NCI-H2029 (cell line): ENCODE measurements at places on chromosomes 7 and 10.

GRCh38 chr7:98357751-98358161, 43.1 kb downstream of the BAIAP2L1 start:
- no peak for DNase-seq

GRCh38 chr7:25885057-25885576, 266.9 kb upstream of the NFE2L3 start:
- no peak for DNase-seq

DNA sequence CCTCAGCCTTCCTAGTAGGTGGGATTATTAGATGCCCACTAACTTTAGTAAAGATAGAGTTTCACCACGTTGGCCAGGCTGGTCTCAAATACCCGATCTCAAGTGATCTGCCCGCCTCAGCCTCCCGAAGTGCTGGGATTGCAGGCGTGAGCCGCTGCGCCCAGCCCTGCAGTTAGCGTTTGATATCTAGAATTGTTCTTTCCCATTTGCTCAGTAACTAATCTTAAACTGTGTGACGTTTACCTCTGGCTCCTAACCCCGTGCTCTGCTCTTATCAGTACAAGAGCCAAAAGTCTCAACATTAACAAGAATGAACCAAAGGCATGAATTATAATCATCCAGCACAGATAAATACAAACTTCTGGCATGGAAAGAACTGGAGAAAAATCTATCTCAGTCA, 47.4 kb downstream of the IGF2BP3 start:
- no peak for DNase-seq

GRCh38 chr10:47295411-47295810, 4.6 kb upstream of the GDF10 start:
- DNase-seq: no peak

- DNase-seq: no peak
Observed at GRCh38 chr7:156402255-156402654, 238.3 kb upstream of the RNF32 start.

DNA sequence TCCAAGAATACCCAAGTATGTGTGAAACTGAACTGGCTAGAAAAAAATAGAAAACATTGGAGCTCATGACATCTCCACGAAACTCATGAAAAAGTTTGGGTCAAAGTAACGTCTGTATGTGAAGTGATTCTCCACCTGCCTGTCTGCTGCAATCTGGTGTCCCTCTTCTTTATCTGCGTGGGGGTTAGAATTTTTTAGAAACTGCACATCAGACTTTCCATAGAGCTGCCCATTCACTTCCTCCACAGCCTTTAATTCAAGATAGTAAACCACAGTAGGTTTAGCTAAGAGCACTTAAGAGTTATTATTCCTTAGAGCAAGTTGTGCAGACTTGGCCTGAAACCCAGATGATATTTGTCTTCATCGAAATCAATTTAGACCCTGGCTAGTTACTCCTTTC, 55.3 kb downstream of the SCIN start:
- no peak for DNase-seq

DNA sequence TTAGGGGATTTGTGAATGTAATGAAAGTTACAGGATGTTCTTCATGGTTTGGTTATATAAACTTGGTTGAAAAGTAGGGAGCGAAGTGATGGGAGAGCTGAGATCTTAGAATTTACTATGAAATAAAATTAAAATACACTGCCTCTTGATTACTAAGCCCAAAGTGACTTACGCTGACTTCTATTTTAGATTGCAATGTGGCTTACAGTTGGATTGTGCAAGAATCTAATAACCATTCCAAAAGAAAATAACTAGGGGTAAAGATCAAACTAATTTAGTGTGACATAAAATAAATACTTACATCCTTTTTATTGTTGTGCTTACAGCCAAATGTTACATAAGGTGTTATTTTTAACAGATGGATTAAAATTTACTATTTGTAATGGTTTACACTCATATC, 15.3 kb downstream of the WNT16 start:
- DNase-seq: no peak

- DNase-seq: no peak
Observed at GRCh38 chr7:107277331-107277730, 108.5 kb downstream of the HBP1 start.

DNA sequence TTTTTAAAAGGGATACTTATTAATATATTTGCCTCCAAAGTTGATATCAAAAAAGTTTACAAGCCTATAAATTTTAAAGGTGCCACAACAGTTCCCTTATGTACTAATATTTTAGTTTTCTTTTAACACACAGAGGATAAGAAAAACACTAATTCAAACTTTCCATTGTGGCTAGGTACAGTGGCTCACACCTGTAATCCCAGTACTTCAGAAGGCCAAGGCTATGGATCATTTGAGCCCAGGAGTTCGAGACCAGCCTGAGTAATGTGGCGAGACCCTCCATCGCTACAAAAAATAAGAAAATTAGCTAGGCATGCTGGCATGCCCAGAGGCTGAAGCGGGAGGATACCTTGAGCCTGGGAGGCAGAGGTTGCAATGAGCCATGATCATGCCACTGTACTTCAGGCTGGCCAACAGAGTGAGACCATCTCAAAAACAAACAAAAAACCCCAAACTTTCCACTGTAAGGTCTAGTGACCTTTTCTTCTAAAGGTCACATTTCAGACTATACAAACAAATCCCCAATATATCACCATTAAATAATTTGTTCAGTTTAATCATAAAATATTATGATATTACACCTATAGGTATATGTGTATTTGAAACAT, 107.5 kb downstream of the HBP1 start:
- no peak for DNase-seq

GRCh38 chr7:35761871-35762677, 38.8 kb upstream of the SEPTIN7 start:
- DNase-seq: no peak

DNA sequence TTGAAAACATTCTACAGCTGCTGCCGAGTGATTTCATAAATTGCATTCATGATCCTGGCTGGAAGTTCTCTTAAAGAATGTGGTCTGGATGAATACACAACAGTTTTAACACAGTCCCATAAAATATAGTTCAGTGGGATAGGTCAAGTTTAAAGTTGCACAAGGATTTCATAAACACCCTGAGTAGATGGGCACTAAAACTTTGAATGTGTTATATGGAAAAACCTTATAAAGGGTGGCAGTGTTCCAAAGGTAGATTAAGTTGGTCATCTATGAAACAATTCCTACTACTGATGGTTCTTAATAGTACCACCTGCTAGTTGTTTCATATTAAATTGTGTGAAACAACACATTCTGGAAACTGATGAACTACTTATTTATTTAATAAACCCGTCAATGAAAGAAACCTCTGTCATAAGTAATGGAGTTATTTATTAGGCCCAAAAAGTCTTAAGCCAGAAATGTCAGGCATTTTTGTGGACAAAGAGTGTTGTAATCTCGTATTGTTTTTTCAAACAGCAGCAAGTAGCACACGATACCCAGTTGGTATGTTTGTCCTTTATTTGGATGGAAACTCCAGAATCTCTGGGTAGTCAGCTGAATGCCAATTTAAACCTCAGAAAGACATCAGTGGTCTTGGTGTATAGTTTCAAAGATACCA, 14.3 kb upstream of the RPA3 start:
- DNase-seq: no peak

DNA sequence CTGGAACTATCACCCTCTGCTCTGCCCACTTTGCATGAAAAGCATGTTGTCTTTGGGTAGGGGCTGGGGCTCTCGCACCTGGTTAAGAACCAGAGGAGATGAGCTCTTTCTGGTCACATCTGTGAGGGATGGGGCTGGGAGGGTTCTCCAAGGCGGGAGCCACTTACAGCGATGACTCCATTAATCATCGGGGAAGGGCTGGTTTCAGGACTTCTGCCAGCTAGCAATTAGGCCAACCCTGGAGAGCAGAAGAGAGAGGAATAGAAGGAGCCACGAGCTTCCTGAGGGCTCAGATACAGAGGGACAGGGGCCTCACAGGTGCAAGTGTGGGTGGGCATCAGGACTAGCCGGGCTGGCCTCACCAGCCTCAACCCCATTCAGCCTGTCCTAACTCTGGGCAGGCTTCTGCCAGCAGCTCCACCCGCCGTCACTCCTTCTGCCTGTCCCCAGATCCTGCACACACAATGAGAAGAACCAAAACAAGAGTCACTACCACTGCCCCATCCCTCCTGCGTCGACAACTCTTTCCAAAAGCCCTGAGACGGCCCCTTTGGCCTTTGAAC, 8.4 kb downstream of the AQP1 start:
- DNase-seq: no peak

- no peak for DNase-seq
Observed at GRCh38 chr10:23363793-23364135, 19.2 kb upstream of the C10orf67 start.

DNA sequence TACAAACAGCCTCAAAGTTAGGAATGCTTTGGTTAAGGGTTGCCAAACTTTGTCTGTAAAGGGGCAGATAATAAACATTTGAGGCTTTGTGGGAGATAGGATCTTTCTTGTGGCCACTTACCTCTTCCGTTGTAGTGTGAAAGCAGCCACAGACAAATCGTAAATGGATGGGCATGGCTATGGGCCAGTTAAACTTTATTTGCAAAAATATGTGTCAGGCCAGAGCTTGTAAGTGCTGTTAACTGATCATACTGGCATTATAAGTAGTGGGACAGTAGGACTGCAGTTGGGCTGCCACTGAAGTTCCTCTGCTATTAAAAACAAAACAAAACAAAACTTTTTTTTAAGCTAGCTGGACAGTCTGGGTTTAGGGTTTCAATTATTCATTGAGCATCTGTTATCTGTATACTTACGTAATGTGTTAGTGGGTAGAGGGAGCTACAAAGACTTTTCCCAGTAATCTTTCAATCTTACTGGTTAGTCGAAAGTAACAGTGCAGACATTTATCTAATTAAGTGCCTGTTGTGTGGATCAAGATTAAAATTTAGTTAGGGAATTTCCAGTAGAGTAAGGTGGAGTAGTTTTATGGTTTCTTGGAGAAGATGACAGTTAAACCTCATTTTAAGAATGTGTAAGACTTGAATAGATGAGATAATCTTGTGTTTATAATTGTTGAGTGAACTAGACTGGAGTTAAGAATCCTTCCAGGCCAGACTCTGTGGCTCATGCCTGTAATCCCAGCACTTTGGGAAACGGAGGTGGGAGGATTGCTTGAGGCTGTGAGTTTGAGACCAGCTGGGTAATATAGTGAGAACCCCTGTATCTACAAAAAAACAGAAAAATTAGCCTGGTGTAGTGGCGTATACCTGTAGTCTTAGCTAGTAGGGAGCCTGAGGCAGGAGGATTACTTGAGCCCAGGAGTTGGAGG, 100.1 kb downstream of the BTRC start:
- no peak for DNase-seq

DNA sequence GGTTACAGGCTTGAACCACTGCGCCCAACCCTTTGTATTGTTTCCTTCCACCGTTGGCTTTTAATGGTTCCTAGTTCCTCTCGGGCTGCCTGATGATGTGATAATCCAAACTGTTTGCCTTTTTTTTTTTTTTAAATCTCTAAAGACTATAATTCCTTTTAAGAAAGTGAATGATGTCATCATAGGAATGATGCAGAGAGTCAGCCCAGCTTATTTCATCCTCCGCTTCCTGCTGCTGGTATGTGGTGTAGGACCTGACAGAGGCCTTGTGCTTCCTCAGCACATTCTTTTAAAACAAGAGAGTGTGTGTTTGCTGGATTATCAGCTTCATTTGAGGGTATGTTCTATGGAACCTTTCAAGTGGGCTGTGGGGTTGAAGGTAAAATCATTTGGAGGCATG, 241.4 kb downstream of the LRMDA start:
- DNase-seq: no peak

DNA sequence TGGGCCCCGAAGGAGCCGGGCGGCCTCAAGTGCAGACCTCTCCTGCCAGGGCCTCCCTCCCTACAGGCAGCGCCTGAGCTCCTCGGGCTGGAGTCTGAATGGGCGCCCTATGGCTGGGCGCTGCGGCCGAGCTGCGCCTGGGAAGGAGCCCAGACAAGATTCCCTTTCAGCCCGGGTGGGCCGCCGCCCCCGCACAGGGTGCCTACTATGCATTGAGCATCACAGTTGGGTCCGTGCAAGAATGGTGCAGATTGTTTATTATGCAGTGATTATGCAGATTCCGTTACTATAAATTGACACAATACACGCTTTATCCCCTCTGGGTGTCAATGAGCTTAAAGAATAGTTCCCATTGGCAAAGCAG, 77.2 kb upstream of the PDGFA start:
- DNase-seq: no peak

DNA sequence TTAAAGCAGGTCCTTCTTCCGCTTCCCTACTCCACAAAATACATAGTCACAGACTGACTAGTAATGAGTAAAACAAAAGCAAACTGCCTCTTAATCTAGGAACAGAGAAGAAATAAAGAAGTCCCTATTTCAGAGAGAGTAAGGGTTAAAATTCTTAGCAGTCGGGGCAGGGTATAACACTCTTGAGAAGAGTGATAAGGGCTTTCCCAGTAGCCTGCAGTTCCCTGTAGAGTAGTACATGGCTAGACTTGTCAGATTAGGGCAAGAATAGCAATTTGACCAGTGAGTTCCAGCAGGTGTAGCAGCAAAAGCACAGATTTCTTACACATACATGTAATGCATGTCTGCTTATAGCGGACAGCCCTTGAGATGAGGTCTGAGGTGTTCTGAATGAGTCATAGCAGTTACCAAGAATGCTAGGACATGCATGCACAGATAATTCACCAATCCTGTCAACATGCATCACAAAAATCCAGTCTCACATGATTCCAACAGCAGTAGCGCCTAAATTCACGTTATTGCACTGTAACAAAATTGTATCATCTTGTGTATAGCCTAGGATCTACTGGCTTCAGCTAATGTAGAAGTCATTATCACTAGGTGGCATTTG, 40.7 kb downstream of the BTRC start:
- no peak for DNase-seq

GRCh38 chr10:117535298-117536071, 7.1 kb upstream of the EMX2 start:
- no peak for DNase-seq

DNA sequence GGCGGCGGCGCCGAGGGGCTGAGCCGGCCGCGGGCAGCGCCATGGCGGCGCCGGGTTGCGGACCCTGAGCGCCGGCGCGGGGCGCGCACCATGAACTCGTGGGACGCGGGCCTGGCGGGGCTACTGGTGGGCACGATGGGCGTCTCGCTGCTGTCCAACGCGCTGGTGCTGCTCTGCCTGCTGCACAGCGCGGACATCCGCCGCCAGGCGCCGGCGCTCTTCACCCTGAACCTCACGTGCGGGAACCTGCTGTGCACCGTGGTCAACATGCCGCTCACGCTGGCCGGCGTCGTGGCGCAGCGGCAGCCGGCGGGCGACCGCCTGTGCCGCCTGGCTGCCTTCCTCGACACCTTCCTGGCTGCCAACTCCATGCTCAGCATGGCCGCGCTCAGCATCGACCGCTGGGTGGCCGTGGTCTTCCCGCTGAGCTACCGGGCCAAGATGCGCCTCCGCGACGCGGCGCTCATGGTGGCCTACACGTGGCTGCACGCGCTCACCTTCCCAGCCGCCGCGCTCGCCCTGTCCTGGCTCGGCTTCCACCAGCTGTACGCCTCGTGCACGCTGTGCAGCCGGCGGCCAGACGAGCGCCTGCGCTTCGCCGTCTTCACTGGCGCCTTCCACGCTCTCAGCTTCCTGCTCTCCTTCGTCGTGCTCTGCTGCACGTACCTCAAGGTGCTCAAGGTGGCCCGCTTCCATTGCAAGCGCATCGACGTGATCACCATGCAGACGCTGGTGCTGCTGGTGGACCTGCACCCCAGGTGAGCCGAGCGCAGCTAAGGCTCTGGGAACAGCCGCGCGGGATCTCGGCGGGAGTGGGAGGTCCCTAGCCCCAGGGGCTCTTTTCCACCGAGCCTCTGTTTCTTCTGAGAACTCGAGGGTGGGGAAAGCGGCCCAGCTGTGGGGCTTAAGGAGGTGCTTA, at the start of gene GPR26:
Gene GPR26, plus strand, starts transcription at position 38 of the 919 bp plus-strand sequence. Its CDS starts 53 bp downstream, at position 91.
- DNase-seq: no peak
